ENCODE measurements at places on chromosomes 5 and 9. TPM values are rescaled to one million over a fixed set of nuclear protein-coding genes. Genes with fewer than 3 reads are reported as not detected.

The TAF1L gene
- not detected for total RNA-seq

The FAM221B gene
- total RNA-seq = not detected

The ADAMTS6 gene
- 22.0 TPM for total RNA-seq

The TRIM32 gene
- total RNA-seq = 21.6 TPM

The PCDHGA7 gene
- total RNA-seq = 0.86 TPM

The TUT7 gene
- 21.0 TPM for total RNA-seq

The STKLD1 gene
- 0.19 TPM for total RNA-seq

The ZNF883 gene
- 1.6 TPM for total RNA-seq

All from hair follicular keratinocyte (primary cell).